NCI-H1694 (cell line): ENCODE measurements at places on chromosomes 12 and 14.

- no peak for DNase-seq
Measured at GRCh38 chr12:40286583-40286982, 61.8 kb downstream of the LRRK2 start.

DNA sequence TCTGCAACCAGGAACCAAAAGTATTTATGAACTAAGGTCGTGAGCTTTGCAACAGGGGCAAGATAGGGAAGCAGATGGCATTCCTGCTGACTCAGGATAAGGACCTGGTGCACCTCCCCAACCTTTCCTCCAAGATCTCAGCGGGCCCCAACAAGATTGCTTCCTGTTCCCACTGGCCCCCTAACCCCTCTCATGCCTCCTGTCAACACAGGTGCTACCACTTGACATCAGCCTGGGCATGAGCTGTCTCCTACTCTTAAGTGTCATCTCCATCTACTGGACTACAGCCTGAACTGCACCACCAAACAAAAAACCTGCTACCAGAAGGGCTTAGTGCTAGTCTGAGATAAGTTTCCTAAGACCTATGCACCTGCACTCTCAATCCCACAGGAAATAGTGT is 32.7 kb downstream of the MED6 start:
- peak; percentile 52 for DNase-seq

- no peak for DNase-seq
Measured at GRCh38 chr12:108514468-108514972, 557 bp upstream of the FICD start.

DNA sequence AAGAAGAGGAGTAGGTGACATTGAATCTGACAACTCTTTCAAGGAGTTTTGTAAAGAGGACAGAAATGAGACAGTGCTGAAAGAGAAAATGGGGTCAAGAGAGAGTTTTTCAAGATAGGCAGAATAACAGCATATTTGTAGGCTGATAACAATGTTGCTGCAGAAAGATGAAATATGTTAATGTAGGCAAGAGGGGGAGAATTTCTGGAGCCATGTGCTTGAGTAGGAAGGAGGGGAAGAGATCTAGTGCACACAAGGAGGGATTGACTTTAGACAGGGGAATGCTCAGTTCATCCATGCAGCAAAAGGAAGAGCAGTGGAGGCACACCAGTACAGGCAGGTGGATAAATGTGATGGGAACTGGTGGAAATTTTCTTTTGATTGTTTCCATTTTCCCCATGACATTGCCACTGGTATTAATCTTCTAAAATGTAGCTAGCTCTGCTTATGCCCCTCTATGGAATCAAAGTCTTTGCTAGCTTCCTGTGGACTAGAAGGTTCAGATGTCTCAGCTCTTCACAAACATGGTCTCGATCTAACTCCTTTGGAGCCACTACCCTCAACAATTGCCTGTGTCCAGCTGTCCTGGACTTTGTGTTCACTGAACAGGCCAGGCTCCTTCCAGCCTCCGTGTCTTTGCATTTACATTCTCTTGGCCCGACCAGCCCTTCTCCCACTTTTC is 9.1 kb downstream of the PROX2 start:
- no peak for DNase-seq

DNA sequence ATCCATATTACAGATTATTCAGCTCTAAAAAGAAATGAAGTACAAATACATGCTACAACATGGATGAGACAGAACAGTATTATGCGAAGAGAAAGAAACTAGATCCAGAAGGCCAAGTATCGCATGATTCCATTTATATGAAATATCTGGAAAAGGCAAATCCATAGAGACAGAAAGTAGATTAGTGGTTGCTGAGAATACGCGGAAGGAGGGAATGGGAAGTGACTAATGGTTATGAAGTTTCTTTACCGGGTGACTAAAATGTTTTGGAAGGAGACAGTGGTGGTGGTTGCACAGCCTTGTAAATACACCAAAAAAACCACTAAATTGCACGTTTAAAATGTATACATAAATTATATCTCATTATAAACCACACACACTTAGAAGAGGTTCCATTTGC is 12.5 kb downstream of the PRDM4 start:
- no peak for DNase-seq
